Pancreas (tissue), 10 donors: ENCODE measurements at places on chromosomes 4 and X. TPM values are rescaled to one million over a fixed set of nuclear protein-coding genes. Genes with fewer than 3 reads are reported as not detected.

The NEIL3 gene
- 0.09 TPM for total RNA-seq

The NXF3 gene
- 0.35 TPM for total RNA-seq

The NUP62CL gene
- total RNA-seq: 4.2 TPM

The HMGB2 gene
- 15.0 TPM for total RNA-seq

GRCh38 chr4:71595576-71596108 is 188.2 kb downstream of the GC start:
- H3K27ac ChIP-seq: no peak overlapping the region
- H3K36me3 ChIP-seq: no peaks in the 10 kb centered on the region
- H3K27me3 ChIP-seq: no peaks in the 10 kb centered on the region
- H3K4me1 ChIP-seq: peaks cover 12% of the 10 kb centered on the region
- H3K4me3 ChIP-seq: no peak overlapping the region

- no peaks in the 10 kb centered on the region for H3K27me3 ChIP-seq
- H3K27ac ChIP-seq: peak overlapping the region; percentile 72
- no peaks in the 10 kb centered on the region for H3K36me3 ChIP-seq
Observed at GRCh38 chr4:186724864-186725468, 1.3 kb upstream of the FAT1 start.

- H3K27ac ChIP-seq: no peak overlapping the region
- H3K4me3 ChIP-seq: no peak overlapping the region
- H3K4me1 ChIP-seq: no peaks in the 10 kb centered on the region
- DNase-seq: no peak
Observed at GRCh38 chr4:107065201-107065600, 29.1 kb upstream of the DKK2 start.

DNA sequence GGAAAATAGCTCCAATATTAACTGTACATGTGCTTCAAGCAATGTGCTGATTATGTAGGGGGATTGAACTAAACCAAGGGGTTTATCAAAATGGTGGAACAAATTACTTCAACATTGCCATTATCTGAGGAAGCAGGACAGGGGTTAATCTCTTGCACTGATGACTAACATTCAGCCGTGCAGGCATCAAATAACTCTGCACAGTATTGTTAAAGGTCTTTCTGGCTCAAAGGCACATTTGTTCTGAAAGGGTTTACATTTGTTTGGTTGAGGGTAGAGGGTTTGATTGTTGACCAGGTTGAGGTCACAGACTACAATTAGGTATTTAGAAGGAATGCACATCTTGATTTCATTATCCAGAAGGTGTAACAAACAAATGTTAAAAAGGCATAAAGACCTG is 32.2 kb upstream of the CCSER1 start:
- DNase-seq: no peak
- H3K27ac ChIP-seq: no peak overlapping the region
- no peaks in the 10 kb centered on the region for H3K27me3 ChIP-seq
- no peaks in the 10 kb centered on the region for H3K36me3 ChIP-seq
- no peaks in the 10 kb centered on the region for H3K4me1 ChIP-seq

DNA sequence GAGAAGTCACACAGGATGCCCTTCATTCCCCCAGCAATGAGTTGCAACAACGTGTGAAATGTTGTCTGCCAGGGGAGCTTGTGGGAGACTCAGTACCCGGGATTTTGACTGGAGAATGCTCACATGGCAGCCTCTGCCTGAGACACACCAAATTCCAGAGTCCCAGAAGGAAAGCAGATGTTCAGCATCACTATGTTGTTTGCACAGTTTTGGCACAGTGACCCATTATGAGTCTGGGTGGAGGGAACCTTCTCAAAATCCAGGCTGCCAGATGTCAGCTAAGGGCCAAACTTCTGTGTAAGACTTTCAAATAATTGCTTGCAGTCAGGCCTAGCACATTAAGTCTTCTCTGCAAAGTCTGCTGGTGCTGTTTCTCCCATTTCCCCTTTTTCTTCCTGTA is 1029.7 kb upstream of the TENM3 start:
- H3K27ac ChIP-seq: no peak overlapping the region
- DNase-seq: no peak
- no peaks in the 10 kb centered on the region for H3K27me3 ChIP-seq

GRCh38 chr4:77593101-77593500 is 12.5 kb upstream of the CXCL13 start:
- H3K4me1 ChIP-seq: no peaks in the 10 kb centered on the region
- H3K27ac ChIP-seq: no peak overlapping the region
- H3K4me3 ChIP-seq: no peak overlapping the region
- H3K36me3 ChIP-seq: no peaks in the 10 kb centered on the region
